ENCODE measurements at places on chromosomes 6 and 20.

DNA sequence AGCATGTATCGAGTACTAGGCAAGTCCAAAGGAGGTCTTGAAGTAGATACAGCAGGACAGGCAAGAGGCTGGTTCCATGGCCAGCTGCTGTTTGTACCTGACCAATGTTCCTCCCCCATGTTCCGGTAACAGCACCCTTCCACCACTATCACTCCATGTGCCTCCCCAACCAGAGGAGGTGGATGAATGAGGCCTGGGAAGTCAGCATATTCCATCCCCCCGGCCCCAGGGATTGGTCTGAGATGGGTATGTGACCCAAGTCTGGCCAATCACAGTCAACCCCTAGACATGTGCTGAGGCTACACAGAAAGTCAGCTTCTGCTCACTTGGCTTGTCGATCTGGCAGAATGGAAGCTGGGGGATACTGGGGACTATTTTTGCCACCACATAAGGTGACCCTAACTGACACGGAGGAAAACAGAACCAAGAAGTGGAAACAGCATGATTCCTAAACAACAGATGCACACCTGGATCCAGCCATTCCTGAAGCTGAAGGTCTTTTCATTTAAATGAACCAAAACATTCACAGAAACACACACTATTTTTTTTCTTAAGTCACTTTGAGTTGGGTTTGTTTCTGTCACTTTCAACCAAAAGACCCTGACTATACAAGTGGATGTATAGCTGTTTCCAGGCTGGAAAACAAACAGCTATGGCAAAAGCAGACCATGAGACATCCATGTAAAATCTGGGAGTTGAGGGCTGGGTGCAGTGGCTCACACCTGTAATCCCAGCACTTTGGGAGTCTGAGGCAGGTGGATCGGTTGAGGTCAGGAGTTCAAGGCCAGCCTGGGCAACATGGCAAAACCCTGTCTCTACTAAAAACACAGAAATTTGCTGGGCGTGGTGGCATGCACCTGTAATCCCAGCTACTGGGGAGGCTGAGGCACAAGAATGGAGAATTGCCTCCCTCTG is 70.4 kb upstream of the PTPN1 start:
- no peak for DNase-seq

- DNase-seq, result no peak
Observed at GRCh38 chr20:62666736-62667529, 24.6 kb downstream of the SLCO4A1 start.

DNA sequence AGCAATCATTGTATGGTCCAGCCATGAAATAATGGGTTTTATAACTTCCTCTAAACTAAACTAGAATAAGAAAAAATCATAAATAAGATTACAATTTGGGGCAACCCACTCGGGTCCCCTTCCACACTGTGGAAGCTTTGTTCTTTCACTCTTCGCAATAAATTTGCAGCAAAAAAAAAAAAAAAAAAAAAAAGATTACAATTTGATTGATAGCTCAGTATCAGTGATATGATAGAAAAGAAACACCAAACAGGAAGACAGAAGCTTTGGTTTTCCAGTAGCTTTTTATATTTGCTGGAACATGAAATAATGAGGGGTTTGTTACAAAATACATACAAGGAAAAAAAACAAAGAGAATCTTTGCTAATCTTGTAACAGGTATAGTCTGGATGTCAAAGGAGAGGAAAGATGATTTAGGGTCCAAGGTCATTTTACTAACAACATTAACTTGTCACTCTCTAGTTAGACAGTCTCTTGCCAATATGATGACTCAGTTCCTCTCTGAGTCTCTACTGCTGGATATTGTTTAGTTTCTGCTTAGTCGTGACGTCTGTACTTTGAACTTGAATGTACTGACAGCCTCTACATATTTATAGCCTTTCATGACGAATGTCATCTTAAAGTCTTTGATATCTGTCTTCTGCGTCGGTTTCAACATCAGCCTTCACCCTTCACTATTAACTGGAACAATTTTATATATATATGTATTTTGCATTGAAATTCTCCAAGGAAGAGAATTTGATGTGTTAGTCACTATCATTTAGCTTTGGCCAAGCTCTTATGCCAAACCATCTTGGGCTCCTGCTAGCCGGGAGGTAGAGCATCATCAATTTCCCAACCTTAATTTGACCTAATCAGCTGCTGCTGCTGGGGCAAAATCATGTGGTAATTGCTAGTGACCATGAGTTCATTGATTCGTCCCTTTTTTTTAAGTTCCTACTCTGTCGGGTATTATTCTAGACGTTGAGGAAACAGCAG is 213.1 kb upstream of the STXBP5 start:
- DNase-seq, result no peak

GRCh38 chr6:69900869-69901268 is 34.5 kb downstream of the COL19A1 start:
- no peak for DNase-seq

GRCh38 chr6:63543001-63543400 is 29.3 kb upstream of the LOC128125822 start:
- no peak for DNase-seq

DNA sequence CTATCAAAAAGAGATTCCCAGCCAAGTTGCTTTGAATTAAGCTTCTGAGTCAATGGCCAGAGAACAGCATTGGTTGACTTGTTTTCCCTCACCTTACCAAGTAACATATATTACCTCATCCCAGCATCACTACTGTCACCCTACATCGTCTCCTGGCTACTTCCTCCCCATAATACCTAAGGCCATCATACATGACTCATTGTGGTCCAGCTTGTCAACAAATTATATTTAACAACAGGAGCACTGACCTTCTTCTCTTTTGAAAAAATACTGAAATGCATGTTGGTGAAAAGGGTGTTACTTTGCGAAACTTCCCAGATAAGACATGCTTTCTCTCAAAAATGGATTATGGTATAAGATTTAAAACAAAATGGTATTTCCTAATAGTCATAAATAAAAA is 106.9 kb downstream of the TBX18 start:
- DNase-seq, result no peak

DNA sequence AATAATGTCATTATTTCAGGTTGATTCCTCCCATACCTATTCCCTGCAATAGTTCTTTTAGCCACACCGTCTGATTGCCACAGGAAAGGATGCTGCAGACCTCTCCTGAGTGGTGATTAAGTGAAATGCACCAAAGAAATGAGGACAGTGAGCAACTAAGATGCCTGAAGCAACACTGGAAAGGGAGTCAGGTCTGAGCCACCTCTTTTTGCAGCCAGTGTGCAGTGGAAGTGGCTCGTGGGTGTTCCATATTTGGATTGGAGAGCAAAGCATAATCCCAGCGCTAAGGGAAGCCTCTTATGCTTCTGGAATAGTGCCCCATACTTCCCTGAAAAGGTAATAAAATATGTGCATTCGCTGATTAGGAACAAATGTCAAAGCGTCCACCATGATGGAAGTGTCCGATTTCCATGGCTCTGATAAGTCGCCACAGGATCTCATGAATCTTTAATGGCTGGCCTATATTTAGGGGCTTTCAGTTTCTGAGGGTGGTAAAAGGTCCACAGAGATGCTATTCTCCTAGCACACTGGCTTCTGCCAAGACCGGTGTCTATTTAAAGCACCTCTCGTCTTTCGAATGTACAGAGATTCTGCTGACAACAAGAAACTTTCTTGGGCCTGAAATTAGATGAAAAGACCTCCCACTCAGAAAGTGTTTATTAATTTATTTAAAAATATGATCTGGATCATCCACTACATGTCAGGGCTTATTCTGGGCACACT is 253.9 kb downstream of the SLC24A3 start:
- DNase-seq, result no peak

GRCh38 chr6:101453221-101453620 is 59.7 kb downstream of the GRIK2 start:
- DNase-seq, result no peak

DNA sequence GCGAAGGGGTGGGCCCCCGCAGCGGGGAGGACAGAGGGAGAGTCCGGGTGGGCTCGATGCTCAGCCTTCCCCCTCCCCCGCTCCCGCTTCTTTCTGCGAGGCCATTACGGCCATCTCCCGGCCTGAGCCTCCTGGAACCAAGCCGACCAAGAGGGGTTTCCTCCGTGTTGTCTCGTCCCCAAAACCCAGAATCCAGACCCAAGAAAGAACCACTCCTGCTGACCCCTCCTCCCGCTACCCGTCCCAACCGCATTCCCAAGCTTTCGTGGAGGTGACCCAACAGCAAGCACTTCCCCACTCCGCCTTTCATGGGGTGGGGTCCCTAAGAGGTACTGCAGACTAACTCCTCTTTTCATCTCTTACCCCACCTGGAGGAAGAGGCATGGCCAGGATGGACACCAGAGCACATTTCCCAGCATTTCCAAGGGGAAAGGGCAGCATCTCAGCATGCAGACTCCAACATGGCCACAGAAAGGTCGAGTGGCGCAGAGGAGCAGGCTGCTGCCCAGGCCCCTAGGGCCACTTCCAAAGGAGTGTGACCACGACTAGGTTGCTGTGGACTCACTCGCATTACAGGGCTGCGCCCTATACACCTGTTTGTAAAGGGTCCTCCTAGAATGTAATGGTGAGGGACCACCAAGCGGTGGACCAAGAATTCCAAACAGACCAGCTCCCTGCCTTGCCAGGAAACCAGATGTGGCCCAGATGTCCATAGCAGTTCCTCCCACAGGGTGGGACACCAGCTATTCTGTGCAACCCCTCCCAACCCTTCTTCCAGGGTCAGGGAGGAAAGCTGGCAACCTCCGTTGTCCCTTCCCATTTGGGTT is 53.4 kb downstream of the MRPL14 start:
- DNase-seq, result peak; percentile 47

DNA sequence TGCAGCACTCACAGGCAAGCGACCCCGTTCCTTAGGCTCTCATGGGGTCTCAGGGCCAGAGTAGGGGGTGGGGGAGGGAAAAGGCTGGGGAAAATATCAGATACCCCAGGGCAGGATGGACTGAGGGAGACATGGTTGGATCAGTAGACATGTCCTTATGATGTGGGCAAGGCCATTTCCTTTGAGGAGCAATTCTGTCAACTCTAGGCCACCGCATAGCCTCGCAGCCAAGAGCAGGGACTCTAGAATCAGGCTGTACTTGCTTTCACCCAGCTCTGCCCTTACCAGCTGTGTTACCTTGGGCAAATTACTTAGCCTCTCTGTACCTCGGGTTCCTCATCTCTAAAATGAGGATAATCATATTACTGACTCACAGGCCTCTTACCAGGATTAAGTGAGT is 2.2 kb upstream of the MAPK13 start:
- no peak for DNase-seq

GRCh38 chr6:118551063-118552053 is 3.3 kb downstream of the PLN start:
- peak; percentile 22 for DNase-seq

GRCh38 chr20:36815454-36816091 is 42.0 kb upstream of the DSN1 start:
- no peak for DNase-seq

- DNase-seq, result no peak
Observed at GRCh38 chr6:24076011-24076410, 50.0 kb upstream of the NRSN1 start.

- DNase-seq, result no peak
Observed at GRCh38 chr20:47757145-47758035, 27.9 kb downstream of the SULF2 start.

DNA sequence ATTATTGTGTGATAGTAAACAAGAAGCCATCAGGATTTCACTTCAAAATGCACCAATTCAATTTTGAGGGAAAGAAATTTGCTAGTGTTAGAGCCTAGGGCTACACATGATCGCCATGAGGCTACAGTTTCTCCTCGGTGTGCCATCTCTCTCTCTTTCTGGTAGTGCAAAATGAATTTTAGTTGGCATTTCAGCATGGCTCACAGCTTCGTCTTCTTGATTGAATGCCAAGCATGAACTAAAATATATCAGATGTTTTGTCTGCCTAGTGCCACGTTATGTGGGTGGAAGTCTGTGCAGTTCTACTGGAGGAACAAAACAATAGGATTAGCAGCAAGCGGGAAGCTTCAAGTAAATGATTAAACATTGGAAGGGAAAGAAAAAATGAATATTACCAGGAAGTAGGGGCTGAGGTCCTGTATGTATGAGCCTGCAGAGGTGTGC is 6.8 kb upstream of the MRAP2 start:
- no peak for DNase-seq

GRCh38 chr6:18048953-18049630 is 61.7 kb upstream of the KIF13A start:
- DNase-seq, result no peak

- DNase-seq, result peak; percentile 84
Observed at GRCh38 chr6:7911345-7911725, 747 bp upstream of the TXNDC5 start.

- no peak for DNase-seq
Observed at GRCh38 chr6:24430086-24430485, 27.4 kb downstream of the MRS2 start.

DNA sequence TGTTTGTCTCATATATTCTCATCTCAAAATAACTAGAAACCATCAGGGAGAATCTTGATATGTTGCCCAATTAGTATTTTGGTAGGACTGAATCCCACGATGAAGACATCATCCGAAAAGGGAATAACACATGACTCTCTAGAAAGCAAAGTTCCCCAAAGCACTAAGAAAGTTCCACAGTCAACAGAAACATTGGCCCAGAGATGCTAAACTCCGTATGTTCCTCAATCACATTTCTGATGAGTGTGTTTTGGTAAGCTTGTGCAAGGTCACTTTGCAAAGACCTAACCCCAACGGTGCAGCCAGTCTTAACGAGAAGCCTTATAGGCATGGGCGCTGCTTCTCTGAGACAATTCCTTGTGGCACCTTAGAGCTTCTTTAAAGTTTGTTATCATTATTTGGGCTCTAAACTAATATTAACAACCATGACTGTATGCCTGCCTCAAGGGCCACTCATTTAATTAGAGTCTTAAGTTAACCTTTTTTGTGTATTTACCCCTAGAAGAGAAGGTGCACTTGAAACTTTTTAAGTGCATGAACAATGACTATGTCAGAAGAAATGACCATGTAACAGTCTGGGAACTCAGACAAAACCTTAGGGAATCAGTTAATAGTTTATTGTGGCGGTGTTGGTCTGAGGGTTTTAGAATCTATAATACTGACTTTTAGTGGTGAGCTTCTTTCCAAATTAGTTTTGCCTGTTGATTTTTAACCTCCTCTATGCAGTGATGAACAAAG is 202.0 kb upstream of the RAB32 start:
- DNase-seq, result no peak

GRCh38 chr20:57804470-57805250 is 94.8 kb upstream of the PMEPA1 start:
- no peak for DNase-seq

DNA sequence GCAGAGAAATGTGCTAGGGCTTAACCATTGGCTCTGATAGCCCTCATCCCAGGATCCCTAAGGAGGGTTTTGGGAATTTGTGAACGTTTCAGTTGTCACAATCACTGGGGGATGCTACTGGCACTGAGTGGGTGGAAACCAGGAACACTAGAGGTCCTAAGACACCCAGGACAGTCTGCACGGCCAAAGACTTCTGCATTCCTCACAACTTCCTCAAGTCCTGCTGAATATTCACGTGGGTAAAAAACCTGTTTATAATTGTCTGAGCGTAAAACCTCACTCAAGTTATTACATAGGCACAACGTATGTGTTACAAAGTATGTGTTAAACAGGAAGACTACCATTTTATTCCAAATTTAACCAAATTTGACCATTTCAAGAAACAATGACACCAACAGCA is 52.4 kb downstream of the GMDS start:
- DNase-seq, result no peak

- DNase-seq, result no peak
Observed at GRCh38 chr6:74936886-74937285, 269.0 kb downstream of the COL12A1 start.

- no peak for DNase-seq
Observed at GRCh38 chr6:14996892-14997291, 249.0 kb upstream of the JARID2 start.

- no peak for DNase-seq
Observed at GRCh38 chr6:39634646-39635341, 90.4 kb downstream of the KIF6 start.

All from RPMI8226 (cell line).